ENCODE measurements at places on chromosomes 4 and X.

DNA sequence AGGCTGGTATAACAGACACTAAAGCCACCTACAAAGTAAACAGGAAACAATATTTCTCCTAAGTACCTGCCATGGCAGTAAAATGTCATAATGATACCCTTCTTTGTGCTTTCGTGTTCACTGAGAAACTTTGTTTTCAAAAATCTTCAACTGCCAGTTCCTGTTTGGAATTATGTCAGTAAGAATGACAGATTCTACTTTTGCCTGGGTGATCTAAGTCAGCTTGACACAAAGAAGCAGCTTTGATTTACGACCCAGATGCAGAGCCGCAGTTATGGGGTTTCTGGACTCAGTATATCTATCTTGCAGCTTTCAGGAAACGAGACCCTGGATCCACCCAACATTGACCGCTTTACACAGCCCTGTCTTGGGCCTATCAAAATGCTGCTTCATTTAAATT, 71.2 kb downstream of the SNX25 start:
- DNase-seq, result no peak

DNA sequence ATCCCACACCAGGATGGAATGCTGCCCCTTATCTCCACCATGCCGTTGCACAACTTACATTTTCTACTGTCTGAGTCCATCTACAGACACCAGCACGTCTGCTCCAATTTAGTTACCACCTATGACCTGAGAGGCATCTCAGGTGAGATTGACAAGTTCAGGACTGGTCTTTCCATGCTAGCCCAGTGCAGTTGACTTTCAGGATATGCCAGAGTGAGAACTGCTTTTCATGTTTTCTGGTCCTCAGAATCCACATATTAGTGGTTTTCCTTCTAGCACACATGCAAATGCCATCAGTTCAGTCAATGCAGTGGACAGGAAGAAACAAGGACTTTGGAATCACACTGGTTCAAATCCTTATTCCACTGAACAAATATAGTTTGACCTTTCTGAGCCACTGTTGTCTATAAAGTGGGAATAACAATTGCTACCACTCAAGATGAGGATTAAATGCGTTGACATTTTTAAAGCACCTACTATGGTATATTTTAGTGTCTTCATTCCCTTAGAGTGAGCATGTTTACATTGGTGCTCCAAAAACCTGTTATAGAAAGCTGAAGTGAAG, 38.1 kb upstream of the ANXA3 start:
- no peak for DNase-seq

GRCh38 chr4:120658772-120659171, 263.8 kb downstream of the PRDM5 start:
- DNase-seq, result no peak

- no peak for DNase-seq
Measured at GRCh38 chrX:117680286-117680685, 436.3 kb downstream of the KLHL13 start.

DNA sequence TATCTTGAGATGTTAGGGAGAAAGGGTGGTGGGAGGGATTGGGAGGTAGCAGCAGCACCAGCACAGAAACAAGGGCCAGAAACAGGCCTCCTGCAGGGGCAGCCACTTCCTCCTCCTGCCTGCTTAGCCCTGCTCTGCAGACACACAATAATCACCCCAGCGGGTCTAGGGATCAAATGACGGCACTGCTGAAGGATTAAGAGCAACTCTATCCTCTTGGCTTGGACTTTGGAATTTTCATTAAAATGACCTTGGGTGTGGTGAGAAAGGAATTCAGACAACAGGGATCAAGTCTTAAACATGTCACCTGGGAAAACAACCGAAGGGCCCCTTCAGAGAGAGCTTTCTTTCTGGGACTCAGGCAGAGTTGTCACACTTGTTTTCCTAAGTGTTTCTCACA, 353.4 kb downstream of the SPRY1 start:
- DNase-seq, result peak; percentile 33

GRCh38 chrX:5068550-5068949, 1160.1 kb downstream of the NLGN4X start:
- no peak for DNase-seq

GRCh38 chr4:150160473-150160872, 82.2 kb downstream of the DCLK2 start:
- peak; percentile 58 for DNase-seq

DNA sequence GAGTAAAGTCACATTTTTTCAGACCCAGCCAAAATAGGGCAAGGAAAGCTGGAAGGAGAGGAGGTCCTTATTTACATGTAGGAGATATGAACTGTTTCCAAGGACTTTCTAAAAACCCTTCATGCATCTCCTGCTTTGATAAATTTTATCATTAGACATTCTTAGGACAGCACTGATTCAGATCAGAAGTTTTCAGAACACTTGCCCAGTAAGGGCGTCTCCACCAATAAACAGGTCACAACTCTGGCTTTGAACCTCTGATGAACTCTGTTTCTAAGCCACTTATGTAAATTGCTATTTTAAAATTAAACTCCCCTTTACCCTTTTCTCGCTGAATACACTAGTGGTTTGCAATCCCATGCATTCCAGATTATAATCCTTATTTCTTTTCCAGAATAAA, 505.3 kb upstream of the SLIT2 start:
- DNase-seq, result no peak
